Stimulated activated CD8-positive, alpha-beta memory T cell treated with anti-CD3 and anti-CD28 coated beads, Interleukin-4, amount 100 ng/mL, for 4 hours (primary cell): ENCODE measurements at places on chromosomes 1 and 21.

GRCh38 chr1:2594001-2594640, 7.5 kb downstream of the PRXL2B start:
- DNase-seq, result no peak

- DNase-seq, result no peak
These were observed 108.8 kb downstream of the ITSN1 start for GRCh38 chr21:33751120-33751519.

GRCh38 chr1:215421744-215422143, 145.4 kb upstream of the KCTD3 start:
- no peak for DNase-seq

DNA sequence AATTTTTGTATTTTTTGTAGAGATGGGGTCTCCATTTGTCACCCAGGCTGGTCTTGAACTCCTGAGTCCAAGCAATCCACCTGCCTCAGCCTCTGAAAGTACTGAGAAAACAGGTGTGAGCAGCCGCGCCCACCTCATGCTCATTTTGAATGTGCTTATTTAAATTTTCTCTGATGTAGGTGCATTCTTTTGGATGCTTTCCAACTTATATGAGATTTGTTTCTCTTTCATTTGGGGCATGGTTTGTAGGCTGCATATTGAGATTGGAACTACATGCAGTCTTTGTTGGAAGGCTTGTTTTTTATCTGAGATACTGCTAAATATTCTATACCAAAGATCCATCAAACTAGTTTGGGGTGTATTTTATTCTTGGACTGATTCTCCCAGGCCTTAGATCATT, 81.0 kb upstream of the IVNS1ABP start:
- no peak for DNase-seq

DNA sequence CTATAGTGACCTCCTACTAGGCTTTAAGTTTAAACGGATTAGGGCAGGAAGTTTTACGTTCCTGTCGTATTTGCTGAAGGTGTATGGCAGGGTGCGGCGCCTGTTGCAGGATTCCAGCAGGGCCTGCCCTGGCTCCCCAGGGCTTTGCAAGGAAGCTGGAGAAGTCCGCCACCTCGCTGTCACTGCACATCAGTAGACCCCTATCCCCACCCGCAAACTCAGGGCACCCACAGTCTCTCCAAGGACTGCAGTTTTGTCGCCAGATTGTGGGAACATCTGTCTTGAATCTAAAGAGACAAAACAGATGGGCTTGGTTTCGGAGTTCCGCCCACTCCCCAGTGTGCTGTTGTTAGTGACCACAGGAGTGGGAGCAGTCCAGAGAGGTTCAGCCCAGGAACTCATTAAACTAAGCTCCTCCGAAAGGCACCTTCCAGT, 110.8 kb downstream of the CDC7 start:
- no peak for DNase-seq

DNA sequence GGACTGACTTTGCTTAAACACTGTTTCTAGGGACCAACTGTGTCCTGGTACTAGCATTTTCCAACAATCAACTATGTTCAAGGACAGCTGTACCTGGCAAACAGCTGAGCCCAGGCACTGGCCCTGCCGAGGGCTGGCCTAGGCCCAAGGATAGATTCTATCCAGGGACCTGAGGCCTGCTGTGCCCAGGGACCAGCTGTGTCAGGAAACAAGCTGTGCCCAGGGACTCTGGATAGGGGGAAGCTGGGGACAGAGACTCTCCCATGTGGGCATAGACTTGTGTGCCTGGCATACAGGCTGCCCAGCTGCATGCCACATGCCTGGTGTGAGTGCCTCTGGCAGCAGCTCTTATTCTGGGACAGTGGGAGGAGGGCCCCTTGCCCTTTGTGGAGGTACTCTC, 38.1 kb upstream of the POU3F1 start:
- DNase-seq, result no peak

DNA sequence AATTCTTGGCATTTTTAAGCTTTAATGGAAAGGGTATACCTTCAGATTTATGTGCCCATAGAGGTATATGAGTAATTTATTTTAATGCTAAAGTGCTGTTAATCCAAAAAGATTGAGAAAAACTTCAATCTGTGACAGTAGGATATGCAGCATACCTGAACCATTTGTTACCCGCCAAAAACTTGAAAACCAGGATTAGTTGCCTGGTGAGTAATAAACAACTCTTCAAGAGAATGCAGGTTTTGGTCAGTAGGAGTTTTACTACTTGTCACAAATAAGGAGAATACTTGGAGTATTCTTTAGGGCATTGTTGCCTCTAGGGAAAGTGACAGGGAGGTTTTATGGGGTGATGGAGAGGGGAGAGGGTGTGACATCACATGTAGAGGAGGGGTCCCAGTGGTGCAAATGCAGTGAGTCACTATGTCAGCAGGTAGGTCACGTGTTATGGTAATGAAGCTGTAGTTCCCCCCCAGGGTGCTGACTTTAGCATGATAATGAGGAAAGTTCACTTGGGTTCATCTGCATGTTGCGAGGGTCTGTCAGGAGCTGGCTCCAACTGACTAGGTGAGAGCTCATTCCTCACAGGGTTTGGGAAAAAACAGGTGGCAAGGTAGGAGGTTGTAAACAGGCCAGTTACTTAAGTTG, 23.1 kb downstream of the USP25 start:
- no peak for DNase-seq

GRCh38 chr1:186420923-186421322, 40.0 kb downstream of the PDC start:
- no peak for DNase-seq

- no peak for DNase-seq
These were observed 694 bp upstream of the PDIK1L start for GRCh38 chr1:26110731-26111529.

GRCh38 chr1:75908717-75909152, 23.5 kb downstream of the ASB17 start:
- DNase-seq, result no peak

DNA sequence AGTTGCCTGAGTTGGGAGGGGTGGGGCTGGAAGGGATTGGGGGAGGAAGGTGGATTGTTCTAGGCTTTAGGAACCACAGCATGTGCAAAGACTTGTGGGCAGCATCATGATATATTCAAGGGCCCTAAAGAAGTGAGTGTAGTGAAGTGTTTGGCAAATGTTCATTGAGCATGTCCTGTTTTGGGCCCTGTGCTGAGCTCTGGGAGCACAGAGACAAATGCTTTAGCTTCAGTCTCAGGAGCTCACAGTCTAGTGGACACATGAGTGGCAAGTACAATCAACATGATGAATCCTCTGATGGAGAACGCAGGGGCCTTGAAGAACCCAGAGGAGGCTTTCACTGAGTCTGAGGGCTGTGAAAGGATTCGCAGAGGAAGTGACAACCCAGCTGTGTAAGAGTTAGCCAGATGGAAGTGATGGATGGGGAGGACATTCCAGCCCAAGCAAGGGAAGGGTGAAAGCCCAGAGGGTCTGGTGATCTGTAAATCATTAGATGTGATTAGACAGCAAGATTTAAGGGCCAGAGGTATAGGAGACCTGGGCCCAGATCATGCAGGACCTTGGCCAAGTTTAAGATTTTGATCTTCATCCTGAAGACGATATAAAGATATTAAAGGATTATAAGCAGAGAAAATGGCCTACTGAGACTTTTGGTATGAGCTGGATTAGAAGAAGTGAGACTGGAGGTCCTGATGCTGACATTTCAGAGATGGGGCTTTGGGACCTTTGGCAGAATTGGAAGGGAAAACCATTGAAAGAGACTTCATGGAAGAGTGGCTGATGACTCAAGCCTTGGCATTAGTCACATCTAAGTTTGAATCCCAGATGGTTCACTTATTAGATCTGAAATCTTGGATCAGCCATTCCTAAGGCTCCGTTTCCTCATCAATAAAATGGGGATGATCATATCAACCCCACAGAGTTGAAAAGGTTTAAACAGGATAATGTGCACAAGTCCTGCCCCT, 4.6 kb downstream of the IPO13 start:
- DNase-seq, result no peak

GRCh38 chr1:108913105-108913948, 36.5 kb downstream of the GPSM2 start:
- no peak for DNase-seq

- DNase-seq, result no peak
These were observed 60.5 kb downstream of the GLIS1 start for GRCh38 chr1:53678507-53678906.

- no peak for DNase-seq
These were observed at the start of gene LCE2A for GRCh38 chr1:152697701-152698600. Gene LCE2A (plus strand): TSS chr1:152698345. CDS start chr1:152698902, 557 bp downstream.

DNA sequence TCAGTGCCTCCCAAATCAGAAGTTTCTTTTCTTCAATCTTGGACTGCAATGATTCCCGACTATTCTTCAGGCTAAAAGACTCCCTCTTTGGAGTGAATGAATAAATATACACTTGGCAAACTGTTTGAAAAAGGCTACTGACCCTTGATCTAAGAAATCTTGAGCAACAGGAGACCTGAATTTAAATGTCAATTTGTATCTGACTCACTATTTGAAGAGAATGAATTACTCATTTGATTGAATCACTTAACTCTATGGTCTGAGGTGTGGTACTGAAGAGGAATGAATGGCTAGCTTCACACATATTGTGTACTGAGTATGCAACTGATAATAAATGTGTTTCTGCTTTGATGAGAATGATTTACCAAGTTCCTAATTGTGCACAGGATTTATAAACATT, 4.6 kb upstream of the SMG7 start:
- DNase-seq, result no peak

- DNase-seq, result no peak
These were observed 8.0 kb upstream of the JAK1 start for GRCh38 chr1:64974288-64974825.

DNA sequence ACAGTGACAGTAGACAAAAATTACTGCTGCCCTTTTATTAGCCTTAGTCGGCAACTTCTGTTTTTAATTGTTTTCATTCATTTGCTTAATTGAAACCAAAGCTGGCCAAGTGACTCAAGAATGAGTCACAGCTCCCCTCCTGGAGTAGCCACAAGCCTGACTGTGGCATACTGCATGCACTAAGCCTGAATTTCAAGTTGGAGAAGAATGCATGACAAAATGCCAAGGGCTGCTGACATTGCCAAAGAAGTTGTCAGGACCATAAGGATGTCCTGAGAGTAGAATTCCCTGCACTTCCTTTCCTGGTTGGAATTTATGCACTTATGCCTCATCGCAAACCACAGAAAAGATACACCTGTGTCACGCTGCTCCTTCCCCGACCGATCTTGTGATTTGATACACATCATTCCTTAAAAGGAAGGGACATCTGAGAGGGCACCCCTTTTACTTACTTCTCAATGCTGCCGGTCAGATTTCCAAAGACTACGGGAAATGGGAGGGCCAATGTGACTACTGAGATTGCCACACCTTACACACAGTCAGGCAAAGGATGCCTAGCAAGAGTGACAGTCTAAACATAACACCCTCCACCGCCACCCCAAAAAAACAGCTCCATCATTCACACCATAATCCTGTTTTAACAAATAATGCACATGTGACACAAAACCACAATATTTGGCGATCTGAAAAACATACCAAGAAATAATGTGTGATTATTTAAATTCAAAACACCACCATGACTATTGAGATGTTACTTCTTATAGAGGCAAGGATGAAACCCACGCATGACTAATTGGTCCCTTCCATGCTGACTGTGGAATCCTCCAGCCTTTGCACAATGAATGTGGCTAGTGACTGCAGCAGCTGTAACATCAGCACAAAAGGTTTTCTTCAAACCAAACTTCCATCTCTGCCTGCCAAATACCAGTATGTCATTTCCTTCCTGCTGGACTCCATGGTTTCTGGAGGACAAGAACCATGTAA, 28.2 kb downstream of the VAV3 start:
- DNase-seq, result no peak

- no peak for DNase-seq
These were observed 256.4 kb downstream of the FOXD2 start for GRCh38 chr1:47694011-47694890.

- no peak for DNase-seq
These were observed 109.9 kb upstream of the SLC25A33 start for GRCh38 chr1:9429342-9429711.

GRCh38 chr1:40059960-40060750, 19.6 kb downstream of the CAP1 start:
- no peak for DNase-seq

- no peak for DNase-seq
These were observed 70.7 kb downstream of the CAPZB start for GRCh38 chr1:19414515-19415121.
